ENCODE measurements at places on chromosomes 1 and 21.

DNA sequence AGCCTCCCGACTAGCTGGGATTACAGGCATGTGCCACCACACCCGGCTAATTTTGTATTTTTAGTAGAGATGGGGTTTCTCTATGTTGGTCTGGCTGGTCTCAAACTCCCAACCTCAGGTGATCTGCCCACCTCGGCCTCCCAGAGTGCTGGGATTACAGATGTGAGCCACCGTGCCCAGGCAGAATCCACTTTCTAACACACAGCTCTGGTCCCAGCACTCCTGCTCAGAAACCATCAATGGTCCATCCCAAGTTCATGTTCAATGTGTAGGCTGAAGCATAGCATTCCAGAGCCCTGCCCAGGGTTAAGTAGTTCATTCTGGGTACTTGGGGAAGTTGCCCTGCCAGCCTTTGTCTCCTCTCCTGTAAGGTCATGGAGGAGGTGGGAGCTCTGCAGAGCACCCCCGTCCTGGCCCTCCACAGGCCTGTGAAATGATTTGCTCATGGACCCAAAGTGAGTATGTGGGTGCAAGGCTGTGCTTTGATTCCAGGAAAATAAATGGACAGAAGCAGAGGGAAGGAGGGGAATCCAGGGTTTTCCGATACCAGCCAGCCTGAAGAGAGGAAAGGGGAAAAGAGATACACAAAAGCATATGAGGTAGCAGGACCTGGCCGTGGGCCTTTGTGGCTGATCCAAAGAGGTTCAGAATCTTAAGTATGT, 55.2 kb downstream of the NENF start:
- DNase-seq, result no peak

- DNase-seq, result no peak
Measured at GRCh38 chr1:37997256-37998088, 7.7 kb upstream of the SF3A3 start.

DNA sequence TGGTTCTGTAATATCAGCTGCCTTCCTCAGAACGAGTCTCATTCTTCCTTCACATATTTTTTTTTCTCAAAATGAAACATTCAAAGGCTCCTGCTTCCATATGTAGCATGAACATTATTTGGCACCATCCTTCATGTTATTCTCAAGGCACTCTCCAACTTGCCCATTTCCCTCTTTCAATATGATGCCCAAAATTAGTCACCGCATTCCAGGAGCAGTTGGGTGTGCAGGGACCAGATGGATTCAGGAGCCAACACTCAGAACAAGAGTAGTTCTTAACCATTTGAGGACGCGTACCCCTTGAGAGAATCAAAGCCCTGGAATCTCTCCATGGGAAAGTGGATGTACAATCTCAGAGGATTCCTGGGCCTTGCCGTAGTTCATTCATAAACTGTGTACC, 50.3 kb downstream of the KCNK1 start:
- no peak for DNase-seq

GRCh38 chr1:29835874-29836273, 599.6 kb downstream of the PTPRU start:
- DNase-seq, result no peak

All from stimulated activated CD4-positive, alpha-beta T cell treated with anti-CD3 and anti-CD28 coated beads, TNF-alpha, amount 100 ng/mL, for 24 hours (primary cell).